ENCODE measurements at places on chromosomes 7 and 10.

GRCh38 chr7:131103997-131104396 is 223.7 kb upstream of the MKLN1 start:
- no peak for DNase-seq

- no peak for DNase-seq
These were observed 160.5 kb downstream of the PHTF2 start for GRCh38 chr7:77959080-77959479.

DNA sequence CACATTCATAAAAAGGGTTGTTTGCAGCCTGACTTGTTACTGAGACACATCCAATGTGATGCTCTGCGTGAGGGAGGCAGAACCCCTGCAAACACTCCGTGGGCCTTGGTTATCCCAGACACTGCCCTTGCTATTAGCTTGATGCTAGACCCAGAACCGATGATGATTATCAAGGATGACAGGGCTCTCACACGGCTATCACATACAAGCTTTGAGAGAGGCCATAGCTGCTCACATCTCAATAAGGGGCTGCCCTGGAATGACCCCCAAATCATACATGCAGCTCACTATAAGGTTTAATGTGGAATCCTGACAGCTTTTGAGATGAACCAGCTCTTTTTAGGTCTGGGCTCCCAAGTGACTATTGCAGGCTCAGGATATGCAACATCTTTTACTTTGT is 44.4 kb upstream of the TCERG1L start:
- DNase-seq, result no peak

- no peak for DNase-seq
These were observed 222.9 kb upstream of the PITRM1 start for GRCh38 chr10:3395458-3395861.

- no peak for DNase-seq
These were observed 21.5 kb downstream of the CHST3 start for GRCh38 chr10:71985542-71986250.

All from esophagus squamous epithelium (tissue), 5 donors.